ENCODE measurements at places on chromosomes 1 and 21.

DNA sequence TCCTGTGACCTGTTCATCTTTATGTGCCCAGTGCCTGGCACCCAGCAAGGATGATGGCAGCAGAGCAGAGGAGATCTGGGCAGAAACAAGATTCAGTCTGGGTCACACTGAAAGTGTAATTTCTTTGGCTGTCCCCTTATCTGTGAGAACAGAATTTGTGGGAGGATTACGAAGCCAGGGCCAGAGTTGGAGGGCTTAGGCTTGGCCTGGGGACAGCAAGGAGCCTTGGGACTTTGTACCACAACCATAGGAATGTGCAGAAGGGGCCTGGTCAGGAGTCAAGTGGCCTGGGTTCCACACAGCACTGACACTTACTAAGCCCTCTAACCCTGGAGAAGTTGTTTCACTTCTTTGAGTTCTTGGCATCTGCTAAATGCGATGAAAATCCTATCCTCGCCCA, 12.8 kb downstream of the PMVK start:
- DNase-seq, result no peak

DNA sequence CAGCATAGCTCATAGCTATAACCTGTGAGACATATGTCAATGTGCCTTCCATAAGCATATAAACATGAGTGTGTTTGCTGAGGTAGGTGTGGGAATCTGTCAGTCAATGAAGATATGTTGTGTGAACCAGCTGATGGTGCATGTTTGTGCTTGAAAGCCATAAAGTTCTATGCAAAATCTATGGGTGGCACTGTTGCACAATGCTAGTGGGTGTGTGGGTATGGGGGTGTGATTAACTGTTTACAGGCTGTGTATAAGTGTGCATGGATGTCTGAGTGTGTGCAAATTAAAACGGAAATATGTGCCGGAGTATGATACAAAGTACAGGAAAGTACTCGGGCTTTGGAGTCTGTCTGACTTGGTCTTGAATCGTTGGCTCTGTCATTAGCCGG, 1.0 kb upstream of the ATP2B4 start:
- DNase-seq, result no peak

GRCh38 chr21:42553435-42553834, 39.8 kb downstream of the SLC37A1 start:
- DNase-seq, result no peak

DNA sequence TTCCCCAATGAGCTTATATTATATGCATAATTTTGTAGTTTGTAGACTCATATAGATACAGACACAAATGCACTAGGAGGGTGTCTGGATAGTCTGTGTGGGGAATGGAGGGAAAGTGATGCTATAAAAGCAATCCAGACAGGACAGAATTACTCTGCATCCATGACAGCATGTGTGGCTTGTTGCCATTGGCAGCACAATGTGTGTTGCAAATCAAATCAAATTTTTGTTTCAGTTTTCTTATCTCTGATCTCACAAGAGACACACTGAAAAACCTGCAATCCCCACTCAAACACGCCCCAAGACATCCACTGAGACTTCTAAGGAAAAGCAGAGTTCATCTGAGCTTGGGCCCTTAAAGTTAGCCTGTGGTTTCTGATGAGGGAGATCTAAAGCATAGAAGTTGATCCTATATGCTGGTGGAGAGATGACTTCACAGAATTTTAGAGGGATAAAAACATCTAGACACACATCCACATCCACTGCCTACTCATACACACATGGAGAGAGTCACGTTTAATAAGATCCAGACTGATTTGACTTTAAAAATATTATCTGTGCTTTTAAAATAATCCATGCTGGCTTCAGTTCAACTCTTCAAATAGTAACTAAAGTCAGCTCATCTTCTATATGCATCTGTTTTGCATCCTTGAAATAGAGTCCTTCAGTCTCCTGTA, 313.0 kb upstream of the PLXNA2 start:
- DNase-seq, result no peak

GRCh38 chr1:34398241-34398915, 221.7 kb downstream of the C1orf94 start:
- no peak for DNase-seq
